LHCN-M2 (cell line): ENCODE measurements at places on chromosomes 11 and 22. TPM values are rescaled to one million over a fixed set of nuclear protein-coding genes. Genes with fewer than 3 reads are reported as not detected.

DNA sequence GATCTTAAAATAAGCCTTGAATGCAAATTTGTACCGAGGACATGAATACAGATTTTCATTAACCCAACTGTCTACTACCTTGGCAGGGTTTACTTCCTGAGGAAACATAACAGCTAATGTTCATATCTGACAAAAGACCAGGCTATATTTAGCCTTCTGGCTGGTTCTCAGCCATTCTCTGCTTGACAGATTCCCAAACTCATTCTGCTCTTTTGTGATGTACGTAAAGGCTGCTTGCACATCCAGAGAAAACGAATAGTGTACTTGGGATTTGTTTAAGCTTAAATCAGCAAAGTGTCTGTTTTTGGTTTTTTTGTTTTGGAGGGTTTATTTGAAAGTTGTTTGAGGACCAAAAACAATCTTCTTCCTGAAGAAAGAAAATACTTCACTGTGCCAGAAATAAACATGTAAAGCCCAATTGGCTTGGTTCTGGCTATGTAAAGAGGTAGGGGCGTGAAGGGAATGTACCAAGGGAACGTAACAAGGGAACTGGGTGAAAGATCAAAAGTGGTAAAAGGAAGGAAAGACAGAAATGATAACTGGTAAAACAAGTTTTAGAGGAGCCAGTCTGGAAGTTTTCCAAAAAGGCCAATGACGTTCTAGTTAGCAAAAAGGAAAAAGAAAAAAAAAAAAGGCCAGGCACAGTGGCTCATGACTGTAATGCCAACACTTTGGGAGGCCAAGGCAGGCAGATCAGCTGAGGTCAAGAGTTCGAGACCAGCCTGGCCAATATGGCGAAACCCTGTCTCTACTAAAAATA is 21.4 kb upstream of the CRTAM start:
- no peak for DNase-seq

DNA sequence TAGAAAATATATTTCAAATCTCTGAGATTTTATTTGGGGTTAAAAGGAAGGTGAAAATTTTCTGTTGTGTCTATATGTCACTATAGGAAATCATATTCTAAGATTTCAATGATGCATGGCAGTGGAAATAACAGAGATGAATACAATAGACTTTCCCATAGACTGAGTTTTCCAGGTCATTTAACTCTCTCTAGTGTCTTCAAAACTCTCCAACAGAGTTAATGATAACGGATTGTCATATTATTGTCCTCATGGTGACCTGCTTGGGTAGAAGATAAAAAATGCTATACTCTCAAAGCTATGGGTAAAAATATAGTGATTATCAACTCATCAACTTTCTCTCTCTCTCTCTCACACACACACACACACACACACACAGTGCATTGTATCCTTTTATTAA is 312.9 kb downstream of the CNTN5 start:
- no peak for DNase-seq

DNA sequence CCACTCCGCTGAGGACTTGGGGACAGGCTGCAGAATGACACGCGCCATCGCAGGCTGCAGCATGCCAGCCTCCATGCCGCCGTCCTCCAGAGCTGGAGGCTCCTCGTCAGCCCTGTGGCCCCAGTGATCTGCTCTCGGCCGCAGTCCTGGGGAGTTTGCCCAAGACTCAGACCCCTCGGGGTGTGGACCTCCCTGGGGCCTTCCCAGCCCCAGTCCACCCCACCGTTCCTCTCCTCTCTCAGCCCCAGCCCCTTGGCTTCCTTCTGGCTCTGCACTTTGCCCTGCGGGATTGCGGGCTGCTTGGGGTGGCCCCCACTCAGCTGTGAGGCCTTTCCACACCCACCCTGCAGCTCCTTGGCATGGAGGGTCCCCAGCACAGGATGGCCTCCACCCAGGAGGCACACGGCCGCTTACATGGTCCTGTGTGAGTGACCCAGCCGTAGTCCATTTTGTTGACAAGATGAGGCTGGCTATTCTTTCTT is 414.9 kb downstream of the TBC1D22A start:
- DNase-seq = no peak

Gene MS4A4E
- not detected in 2 replicates for total RNA-seq

DNA sequence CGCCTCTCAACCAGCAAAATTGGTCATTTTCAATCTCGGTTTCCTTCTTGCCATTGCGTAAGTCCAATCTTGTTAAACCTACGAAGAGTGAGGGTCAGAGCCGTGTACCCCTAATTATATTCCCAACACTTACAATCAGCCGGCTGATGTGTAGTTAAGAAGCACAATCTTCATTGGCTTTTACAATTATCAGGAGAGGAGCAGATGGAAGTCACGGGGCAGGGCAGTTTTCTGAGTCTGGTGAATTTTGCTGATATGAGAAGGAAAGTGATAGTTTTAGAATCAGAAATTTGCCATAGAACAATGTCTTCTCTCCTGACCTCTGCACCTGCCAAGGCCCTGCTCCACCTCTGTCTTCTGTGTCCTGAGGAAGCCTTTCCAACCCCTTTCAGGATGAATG is 35.0 kb upstream of the ATXN10 start:
- DNase-seq = no peak

- DNase-seq = no peak
These were observed 546 bp downstream of the GNB1L start for GRCh38 chr22:19853879-19854777.

- no peak for DNase-seq
These were observed 10.6 kb upstream of the TPH1 start for GRCh38 chr11:18056561-18057181.

Gene GP1BB
- total RNA-seq = 22.1 and 30.2 TPM in 2 replicates

Gene DCHS1
- 2.4 and 2.6 TPM in 2 replicates for total RNA-seq

Gene PNPLA5
- 0.23 and 0.45 TPM in 2 replicates for total RNA-seq

Gene TPCN2
- 7.1 and 10.1 TPM in 2 replicates for total RNA-seq

Gene RAB39A
- 0.58 TPM in 1 of 2 replicates, not detected in the other for total RNA-seq

DNA sequence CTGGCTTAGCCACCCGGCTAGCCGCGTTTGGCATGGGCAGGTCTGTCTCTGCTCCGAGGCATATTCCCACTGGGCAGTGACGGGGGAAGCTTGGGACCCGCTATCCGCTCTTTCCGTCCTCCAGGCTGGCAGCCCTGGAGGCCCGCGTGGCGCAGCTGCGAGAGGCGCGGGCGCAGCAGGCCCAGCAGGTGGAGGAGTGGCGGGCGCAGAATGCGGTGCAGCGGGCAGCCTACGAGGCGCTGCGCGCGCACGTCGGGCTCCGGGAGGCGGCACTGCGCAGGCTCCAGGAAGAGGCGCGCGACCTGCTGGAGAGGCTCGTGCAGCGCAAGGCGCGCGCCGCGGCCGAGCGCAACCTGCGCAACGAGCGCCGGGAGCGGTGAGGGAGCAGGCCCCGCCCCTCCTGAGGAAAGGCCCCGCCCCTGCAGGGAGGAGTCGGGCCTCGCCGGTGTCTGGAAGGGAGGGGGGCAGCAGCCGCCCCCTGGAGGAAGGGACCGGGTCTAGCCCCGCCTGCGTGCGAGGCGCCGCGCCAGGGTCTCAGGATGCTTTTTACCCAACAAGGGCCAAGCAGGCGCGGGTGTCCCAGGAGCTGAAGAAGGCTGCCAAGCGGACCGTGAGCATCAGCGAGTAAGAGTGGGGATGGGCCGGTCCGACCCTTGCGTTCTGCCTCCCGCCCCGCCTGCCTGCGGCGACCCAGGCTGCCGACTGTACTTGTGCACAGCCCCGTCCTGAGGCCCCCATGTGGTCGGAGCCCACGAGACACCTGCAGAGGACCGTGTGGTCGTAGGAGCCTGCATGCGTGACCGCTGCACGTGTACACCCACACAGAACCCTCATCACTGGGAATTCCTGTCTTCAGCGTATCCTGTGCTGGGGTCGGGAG is 7.9 kb downstream of the ATG16L2 start:
- DNase-seq = no peak

DNA sequence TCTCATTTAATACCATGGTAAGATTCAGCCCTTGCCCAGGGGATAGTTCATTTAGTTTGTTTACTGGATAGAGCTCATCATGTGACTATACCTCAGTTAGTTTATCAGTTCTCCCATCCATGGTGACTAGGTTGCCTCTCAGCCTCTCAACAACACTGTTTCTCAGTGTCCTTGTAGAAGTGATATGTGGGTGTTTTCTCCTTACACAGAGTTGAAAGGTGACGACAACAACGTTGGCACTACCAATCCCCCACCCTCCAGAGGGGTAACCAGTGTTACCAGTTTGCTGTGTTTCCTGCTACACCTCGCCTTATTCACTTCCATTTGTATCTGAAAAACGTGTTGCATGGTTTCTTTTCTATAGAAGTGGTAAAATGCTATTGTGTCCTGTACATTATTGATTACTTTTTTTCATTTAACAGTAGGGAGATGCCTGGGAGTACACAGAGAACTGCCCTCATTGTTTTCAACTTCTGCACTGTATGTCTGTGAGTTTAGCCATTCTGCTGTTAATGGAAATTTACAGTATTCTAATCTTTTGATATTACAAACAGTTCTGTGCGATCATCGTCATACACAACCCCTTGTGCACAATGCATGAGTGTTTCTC is 11.6 kb downstream of the NEAT1 start:
- DNase-seq = peak; percentile 42

Gene NLRP14
- total RNA-seq = not detected in 2 replicates

GRCh38 chr11:120929664-120930154 is 94.2 kb upstream of the TBCEL start:
- DNase-seq = peak; percentile 17
